ENCODE measurements at places on chromosomes 7 and 10.
A peak's percentile ranks its signal among the peaks of the same experiment; 100 is the strongest.

DNA sequence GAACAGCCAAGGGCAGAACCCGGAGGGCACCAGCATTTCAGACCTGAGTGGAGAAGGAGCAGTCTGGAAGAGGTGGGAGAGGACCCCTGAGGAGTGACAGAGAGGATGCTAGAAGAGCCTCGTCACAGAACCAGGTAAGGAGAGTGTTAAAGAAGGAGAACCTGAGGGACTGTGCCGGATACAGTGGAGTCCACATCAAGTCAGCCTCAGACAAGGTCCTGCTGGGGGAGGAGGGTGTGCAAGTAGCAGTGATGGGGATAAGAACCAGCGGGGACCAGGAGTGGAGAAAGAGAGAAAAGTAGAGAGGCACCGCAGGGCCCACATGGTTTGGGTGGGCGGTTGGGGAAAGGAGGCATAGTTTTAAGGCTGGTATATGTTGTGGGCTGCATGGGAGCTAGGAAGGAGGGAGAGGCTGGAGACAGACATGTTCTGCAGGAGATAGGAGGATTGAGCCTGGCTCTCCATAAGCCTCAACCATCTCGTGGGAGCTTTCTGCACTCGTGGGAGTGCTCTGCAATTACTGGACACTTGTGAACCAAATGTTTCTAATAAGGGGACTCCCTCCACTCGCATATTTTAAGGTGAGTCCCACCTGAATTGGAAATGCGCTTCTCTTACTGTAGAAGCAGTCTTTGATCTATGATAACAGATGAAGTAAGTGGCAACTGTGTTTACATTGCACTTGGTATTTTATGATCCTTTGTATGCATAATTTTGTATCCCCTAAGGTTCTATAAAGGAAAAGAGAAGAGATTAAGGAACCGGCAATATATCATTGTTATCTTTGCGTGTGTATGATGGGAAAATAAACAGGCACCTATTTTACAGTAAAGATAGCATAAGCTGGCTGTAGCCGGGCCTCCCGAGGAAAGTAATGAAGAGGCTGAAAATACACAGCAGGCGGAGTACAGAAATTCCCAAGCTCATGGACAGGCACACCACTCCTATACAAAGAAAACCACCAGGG, 154.8 kb downstream of the ADAM12 start:
- DNase-seq = no peak

DNA sequence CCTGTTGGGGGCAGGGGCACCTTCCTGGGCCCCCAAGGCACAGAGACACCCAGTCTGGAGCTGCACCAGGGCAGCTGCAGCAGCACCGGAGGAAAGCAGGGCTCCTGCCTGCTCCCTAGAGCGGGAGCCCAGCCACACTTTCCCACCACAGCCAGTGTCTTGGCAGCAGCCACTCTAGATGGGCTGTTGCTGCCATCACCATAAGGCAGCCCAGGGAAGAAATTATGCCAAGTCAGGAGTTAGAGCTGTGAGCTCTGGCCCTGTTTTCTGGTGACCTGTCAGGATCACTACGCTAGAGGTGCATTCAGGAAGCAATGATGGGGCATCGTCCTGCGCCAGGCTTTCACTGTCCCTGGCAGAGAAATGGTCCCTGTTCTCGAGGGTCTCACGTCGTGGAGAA, 38.0 kb upstream of the ZNRF2 start:
- DNase-seq = no peak

DNA sequence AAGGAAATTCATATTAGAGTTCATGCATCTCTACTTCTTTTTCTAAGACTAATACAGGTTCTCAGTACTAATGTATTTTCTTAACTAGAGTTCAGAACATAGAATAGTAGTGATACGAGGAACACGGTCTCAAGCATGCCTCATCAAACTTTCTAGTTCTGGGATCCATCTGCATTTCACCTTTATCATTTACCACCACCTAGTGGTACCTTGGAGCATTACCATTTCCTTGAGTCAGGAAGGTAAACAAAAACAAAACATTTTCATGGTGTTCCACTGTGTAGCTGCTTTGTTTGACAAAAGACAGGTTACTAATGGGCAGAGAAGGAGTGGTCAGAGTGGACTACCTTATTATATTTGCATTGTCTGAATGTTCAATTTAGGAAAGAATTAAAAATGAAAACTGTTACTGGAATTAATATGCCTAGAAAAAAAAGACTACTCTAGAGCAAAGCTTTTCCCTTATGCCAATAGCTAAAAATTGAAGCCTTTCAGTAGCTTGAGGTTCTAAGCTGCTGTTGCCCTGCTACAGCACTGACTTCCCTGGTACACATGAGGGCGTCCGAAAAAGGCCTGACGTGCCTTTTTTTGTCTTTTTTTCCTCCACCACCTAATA, 44.5 kb downstream of the STARD3NL start:
- DNase-seq = peak; percentile 48

DNA sequence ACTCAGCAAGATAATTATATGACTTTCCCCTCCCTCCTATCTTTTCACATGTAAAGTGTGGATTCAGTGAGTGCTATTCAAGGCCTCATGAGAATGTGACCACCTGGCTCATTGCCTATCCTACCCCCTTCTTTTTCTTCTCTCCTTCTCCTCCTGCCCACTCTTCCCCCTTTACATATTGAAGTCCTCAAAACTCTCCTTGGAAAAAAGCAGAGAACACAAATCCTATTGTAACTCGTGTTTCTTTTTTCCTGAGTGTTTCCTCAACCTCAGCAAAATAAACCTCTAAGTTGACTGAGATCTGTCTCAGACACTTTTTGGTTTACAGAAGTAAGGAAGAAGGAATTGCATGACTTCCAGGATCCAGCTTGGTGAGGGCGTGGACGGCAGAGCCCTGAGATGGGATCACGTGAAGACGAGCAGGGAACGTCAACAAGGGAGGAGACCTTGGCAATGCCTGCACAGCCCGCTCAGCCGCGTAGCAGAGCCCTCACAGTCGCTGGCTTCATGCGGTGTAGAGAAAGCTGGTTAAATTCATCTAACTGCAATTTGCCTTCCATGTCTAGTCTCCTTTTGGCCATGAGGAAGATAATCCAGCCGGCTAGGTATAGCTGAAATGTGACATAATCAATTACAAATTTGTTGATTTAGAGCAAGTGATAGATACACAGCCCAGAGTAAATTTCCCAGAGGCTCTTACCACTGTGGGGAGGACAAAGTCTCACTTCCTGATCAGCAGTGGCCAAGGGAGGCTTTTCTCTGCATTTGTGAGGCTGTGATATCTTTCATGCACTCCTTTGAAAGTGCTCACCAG, 75.7 kb downstream of the LYZL2 start:
- no peak for DNase-seq

DNA sequence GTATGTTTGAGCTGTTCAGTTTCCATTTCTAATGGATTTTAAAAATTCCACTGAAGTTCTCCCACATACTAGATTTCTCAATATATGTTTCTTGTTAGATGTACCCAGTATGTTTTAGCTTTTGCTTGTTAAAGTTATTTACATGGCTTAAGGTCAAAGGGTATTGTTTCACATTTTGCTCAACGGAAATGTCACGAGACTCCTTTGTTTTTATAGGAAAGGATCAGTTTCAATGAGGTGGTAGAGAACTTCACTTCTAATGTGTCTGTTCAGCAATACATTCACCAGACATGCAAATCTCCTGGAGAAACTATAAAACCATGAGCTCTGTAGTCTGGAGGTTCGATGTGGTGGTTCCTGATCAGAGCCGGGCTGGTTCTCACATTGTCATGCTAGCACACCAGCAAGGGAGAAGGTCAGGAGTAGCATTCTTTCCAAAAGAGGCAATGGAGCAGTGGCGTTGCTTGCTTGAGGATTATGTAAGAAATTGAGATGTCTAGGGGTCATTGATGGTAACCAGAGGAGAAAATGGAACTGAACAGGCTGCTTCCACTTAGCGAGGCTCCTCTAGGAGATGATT, 114.0 kb downstream of the RAB18 start:
- DNase-seq = no peak

DNA sequence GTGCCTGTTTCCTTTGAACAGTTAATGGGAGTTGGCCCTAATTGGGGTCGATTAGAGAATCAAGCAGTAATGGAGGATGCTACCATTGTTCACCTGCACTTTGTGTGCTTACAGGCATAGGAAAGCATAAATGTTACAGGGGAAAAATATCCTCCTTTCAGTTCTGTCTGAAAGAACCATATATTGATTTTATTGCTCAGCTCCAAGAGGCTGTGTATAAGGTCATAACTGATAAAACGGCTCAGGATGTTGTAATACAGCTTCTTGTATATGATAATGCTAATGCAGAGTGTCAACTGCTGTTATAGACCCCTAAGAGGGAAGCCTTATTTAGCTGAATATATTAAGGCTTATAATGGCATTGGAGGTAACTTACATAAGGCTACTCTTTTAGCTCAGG, 32.9 kb upstream of the AKR1C2 start:
- DNase-seq = no peak

DNA sequence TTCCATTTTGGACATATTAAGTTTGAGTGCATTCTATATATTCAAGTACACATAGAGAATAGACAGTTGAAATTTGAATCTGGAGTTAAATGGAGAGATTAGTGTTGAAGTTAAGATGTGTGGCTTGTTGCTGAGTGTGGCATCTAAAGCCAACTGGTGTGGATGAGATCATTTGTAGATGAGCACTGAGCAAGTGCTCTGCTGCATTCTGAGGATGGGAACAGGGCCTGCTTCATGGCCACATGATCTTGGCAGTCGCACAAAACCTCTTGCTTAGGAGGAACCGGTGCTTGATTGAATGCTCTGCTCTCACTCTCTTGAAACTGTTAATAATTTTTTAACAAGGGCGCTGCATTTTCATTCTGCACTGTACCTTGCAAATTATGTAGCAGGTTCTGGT, 62.0 kb downstream of the EPDR1 start:
- no peak for DNase-seq

DNA sequence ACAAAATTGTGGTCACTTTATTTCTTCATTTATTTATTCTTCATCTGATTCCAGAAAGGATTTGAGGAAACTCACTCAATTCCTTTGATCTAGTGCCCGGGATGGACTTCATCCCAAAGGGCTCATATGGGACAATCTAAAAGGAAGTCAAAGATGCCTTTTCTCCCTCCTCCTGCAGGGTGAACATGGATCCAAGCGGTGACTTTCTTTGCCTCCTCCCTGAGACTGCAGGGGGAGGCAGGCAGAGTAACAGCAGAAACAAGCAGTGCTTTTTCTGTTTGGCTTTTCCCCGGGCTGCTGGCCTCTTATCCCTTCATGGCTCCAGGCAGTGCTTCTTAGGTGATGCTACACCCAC, 10.0 kb upstream of the DNMBP start:
- no peak for DNase-seq

DNA sequence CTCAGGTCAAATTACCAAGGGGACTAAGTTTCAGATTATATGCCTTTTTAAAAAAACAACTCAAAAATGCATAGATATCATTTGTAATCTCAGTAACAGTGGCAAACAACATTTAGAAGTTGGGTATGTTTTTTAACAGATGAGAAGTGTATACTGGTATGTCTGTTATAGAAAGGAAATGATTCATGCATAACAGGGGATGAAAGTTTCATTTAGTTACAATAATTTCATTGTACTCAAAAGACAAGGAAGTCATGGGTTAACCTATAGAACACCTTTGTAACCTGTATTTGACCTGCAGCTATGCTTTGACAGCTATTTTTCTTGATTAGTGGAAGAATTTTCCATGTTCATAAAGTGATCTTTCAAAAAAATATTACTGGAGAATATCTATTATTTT, 35.4 kb upstream of the FAM133B start:
- no peak for DNase-seq

DNA sequence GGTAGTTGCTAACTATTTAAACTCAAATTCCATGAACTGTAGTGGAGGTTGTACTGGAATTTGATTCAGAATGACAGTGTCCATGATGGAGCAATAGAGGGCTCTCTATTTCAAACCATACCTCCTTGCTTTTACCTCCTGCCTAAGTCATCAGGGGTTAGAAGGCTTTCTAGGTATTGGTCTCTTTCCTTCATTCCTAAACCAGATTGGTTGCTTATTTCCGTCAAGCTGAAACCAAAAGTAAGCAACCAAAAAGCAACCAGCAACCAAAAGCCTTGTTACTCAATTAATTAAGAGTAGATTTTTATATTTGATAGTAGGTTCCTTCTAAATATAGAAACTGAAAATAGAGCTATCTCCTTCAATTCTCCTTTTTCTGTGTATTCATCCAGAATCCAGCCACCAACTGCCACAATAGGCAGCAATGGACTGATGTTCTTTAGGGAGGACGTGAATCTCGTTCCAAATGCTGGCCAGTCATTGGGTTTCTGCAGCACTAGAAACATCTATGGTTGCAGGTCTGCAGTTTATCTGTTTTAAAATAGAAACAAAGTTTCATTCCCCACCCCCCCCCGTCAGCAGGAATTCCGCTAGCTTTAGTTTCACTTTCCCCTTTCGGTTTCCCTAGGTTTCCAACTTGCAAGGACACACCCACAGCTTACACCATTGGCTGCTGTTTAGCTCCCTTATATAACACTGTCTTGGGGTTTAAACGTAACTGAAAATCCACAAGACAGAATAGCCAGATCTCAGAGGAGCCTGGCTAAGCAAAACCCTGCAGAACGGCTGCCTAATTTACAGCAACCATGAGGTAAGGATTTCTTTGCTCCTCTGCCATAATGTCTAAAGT, at the start of gene IFIT1:
Gene IFIT1, plus strand, starts transcription at position 717 of the 850 bp plus-strand sequence. Its CDS starts 90 bp downstream, at position 807.
- DNase-seq = peak; percentile 80

DNA sequence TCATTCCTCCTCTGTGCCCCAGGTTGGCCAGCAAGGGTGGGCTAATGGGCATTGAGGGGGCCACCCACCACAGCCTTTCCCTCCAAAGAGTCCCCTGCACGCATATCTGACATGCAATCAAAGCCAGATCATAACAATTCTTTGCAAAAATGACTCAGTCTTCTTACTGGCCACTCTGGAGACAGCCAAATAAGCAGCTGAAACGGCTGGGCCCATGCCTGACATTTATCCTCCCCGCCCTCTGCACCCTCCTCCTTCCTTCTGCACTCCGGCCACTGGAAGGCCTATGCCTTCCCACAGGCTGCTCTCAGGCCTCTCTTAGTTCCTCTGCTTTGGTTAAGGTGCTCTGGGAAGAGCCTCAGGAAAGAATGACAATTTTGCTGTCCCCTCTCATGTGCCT, 29.2 kb upstream of the NPFFR1 start:
- no peak for DNase-seq

Measured in right renal pelvis (tissue), 4 donors.